ENCODE measurements at places on chromosomes 1 and 21. TPM values are rescaled to one million over a fixed set of nuclear protein-coding genes. Genes with fewer than 3 reads are reported as not detected.

DNA sequence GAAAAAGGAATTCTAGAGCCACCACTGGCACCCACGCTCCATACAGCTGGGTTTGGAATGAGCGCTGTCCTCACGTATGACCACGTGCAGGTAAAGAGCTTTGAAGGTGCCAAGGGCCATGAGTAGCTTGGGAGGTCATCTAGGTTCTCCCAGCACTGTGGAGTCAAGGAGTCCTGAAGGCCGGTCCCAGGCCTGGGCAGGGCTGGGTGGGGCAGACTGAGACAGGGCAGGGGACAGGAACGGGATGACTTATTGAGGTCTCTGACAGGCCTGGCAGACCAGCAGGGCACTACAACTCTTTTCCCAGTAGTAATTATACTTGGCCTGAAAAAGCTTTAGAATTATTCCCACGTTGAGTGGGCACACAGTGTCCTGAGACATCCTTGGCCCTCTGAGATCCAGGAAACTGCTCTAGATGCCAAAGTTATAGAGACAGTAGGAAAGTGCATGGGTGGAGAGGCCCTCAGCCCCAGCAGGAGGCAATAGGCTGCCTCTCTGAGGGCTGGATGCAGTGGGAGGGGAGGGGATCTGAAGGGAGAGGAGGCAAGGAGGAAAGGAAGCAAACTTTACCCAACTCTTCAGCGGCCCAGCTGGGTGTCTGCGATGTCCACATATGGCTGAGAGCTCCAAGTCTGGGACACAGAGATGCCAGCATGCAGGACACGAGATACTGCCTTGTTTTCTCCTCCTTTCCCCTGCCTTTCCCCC, 1.8 kb upstream of the CDA start:
- DNase-seq, result no peak

TSSK3 gene
- total RNA-seq, result 11.6 TPM

GRCh38 chr1:91506071-91506470, 5.4 kb downstream of the CDC7 start:
- DNase-seq, result no peak

NR1I3 gene
- not detected for total RNA-seq

- DNase-seq, result no peak
Observed at GRCh38 chr1:29125237-29125641, 1.5 kb upstream of the TMEM200B start.

GRCh38 chr1:206526064-206526911, 19.0 kb downstream of the RASSF5 start:
- no peak for DNase-seq

DNA sequence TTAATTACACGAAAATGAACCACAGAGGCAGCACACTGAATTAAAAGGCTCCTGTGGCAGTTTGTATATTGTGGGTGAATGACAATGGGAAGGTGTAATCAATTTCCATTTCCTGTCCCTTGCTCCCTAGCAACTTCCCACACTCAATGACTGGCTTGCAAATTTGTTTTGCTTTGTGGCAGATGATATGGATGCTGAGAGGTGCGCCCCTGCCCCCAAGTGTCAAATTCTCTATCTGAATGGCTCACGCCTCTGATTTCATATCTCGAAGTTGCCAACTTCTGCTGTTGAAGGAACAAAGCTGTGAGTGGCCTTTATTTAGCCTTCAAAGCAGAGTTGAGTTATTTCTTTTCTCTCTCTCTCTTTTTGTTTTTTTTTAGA, 86.0 kb downstream of the FOXD2 start:
- no peak for DNase-seq

- no peak for DNase-seq
Observed at GRCh38 chr1:23124259-23125026, 44.2 kb downstream of the LUZP1 start.

NSL1 gene
- total RNA-seq, result 45.9 TPM

DNA sequence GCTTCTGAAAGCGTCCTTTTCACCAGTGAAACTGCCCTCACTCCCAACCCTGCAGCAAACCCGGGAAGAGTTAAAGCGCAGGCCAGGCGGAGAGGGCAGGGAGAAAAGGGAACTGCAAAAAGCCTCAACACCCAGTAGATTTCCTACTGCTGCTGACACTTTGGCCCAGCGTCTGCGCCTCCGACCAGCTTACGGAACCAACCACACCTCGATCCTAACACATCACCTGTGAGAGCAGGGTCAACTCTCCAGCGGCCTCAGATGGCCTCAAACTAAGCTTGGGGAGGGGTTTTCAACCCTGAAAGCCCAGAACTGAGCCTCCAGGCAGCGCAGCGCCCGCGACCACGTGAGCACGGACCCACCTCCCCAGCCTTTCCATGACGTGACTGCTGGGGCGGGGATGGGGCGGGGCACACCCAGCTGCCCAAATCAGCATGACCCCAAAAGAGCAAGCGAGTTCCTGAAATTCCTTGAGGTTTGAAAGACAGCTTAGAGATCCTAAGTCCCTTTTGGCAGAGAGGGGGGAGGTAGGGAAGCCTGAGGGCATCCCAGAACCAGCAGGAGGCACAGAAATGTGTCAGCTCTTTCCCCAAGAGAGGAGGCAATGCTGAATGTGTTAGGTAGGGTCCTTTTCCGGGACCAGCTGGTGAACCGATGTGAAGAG, 59.1 kb downstream of the ITPKB start:
- DNase-seq, result peak; percentile 90

- DNase-seq, result no peak
Observed at GRCh38 chr21:35256468-35256988, 207.4 kb upstream of the RUNX1 start.

GJB5 gene
- not detected for total RNA-seq

DNA sequence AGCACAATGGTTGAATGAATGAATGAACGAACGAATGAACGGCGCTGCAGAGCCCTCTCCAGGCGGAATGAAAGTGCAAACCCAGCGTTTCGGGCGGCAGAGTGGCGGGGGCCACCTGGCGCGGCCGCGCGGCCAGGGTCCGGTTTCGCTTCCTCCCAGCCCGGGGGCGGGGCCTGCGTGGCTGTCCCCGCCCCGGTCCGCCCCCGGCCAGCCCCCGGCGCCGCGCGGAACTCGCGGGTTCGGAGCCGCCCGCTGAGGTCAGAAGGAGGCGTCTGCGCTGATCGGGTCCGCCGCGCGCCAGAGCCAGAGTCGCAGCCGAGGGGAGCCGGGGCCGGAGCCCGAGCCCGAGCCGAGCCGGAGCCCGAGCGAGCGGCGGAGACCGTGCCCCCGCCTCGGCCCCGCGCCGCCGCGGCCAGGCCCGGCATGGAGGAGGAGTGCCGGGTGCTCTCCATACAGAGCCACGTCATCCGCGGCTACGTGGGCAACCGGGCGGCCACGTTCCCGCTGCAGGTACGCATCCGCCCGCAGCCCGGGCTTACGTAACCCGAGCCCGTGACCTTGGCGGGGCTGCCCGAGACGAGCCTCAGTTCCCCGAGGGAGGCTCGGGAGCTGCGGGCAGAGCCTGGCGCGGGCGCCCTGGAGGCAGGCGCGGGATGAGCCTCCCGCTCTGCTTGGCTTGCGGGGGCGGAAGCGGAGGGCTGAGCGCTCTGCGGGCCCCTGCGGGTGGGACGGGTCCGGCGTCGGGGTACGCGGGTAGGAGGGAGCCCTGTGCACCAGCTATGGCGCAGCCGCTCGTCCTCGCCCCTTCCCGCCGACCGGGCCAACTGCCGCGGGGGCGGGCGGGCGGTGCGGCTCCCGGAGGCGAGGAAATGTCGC, at the start of gene PDXK:
TSS of gene PDXK (plus strand) at position 258 of the 876 bp plus-strand sequence. CDS start at position 424, 166 bp downstream.
- DNase-seq, result peak; percentile 95

GCSAML gene
- total RNA-seq, result not detected

LRRC53 gene
- total RNA-seq, result not detected

IVL gene
- not detected for total RNA-seq

- peak; percentile 55 for DNase-seq
Observed at GRCh38 chr1:12617901-12618660, at the start of gene DHRS3. TSS of gene DHRS3 (minus strand) at chr1:12618210. CDS start at chr1:12617348, 862 bp downstream.

ZSCAN20 gene
- 3.7 TPM for total RNA-seq

CALML6 gene
- 2.0 TPM for total RNA-seq

FAM3B gene
- not detected for total RNA-seq

DNA sequence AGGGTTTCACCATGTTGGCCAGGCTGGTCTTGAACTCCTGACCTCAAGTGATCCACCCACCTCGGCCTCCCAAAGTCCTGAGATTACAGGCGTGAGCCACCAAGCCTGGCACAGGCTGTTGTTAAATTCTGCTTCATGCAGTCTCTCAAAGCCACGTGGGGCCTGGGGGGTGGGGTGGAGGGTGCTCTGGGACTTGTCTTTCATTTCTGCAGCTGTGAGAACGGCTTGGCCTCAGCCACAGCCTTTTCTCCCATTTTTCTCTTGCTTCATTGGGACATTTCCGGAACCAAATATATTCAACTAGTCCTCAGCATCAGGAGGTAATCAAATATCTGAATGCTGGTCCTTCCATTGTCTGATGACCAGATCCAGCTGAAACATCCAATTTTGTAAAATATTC, 27.6 kb upstream of the KCNE2 start:
- DNase-seq, result no peak

GRCh38 chr1:117708323-117709248, 102.7 kb downstream of the TENT5C start:
- DNase-seq, result no peak

OR6K3 gene
- total RNA-seq, result not detected

- DNase-seq, result no peak
Observed at GRCh38 chr1:214719207-214719606, 116.2 kb downstream of the CENPF start.

DNA sequence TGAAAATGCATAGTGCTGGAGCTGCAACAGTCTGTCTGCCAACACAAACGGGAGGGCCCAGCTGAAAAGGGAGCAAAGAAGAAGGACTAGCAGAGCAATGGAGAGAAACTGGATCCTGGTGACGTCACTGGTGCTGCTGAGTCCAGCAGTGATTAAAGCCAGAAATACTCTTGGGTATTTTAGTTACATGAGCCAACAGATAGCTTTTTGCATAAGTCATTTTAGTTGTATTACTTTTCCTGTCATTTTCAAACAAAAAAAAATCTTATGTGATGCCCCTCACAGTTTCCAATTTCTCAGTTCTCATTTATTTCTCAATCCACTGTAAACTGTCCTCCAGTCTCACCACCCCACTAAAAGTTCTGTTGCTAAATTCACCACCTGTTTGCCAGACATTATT, 38.7 kb upstream of the NEK7 start:
- DNase-seq, result no peak

TNFRSF8 gene
- total RNA-seq, result 0.57 TPM

CROCC gene
- total RNA-seq, result 66.2 TPM

- no peak for DNase-seq
Observed at GRCh38 chr21:28959367-28960099, 33.1 kb downstream of the LTN1 start.

DNAJC6 gene
- 0.69 TPM for total RNA-seq

DNA sequence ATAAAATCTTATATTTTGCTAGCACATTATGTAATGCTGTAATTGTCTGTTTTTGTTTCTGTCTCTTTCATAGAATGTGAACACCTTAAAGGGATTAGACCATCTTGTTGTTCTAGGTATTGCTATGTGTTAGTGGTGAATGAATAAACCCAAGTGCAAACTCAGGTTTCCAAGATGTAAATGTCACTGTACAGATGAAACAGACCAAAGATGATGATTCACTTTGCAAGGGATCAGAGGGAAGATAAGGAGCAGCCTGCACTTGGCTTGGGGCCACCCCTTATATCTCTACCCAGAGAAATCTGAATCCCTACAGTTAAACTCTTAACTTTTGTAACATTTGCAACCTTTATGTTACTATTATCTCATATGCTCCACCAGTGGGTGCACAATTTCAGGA, 25.4 kb downstream of the UROD start:
- no peak for DNase-seq

GRCh38 chr1:225418059-225418458, 9.8 kb downstream of the LBR start:
- no peak for DNase-seq

FHAD1 gene
- not detected for total RNA-seq

GRCh38 chr1:202592146-202592545, 118.1 kb downstream of the SYT2 start:
- DNase-seq, result no peak

DNA sequence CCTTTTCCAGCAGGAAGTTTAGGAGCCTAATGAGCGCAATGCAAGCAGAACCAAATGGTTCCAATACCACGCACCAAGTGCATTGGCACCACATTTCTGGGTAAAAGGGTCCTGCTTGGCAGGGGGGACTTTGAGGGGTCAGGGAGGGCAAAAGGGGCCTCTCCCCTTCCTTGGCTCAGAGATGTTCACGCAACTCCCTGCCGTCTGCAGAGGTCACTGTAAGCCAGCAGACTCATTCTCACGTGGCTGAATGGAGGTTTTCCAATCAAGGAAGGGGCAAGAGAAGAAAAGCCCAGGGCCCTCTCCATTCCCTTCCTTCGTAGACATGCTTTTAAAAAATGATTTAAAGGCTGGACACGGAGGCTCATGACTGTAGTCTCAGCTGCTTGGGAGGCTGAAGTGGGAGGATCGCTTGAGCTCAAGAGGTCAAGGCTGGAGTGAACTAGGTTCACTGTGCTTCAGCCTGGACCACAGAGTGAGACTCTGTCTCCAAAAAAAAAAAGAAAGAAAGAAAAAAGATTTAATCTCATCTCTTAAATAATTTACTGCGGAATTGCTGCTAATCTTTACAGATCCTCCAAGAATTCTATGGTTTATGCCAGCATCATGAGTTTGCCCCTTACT, 80.3 kb downstream of the RUNX3 start:
- peak; percentile 53 for DNase-seq

- no peak for DNase-seq
Observed at GRCh38 chr1:84969489-84970250, 27.2 kb downstream of the MCOLN2 start.

DNA sequence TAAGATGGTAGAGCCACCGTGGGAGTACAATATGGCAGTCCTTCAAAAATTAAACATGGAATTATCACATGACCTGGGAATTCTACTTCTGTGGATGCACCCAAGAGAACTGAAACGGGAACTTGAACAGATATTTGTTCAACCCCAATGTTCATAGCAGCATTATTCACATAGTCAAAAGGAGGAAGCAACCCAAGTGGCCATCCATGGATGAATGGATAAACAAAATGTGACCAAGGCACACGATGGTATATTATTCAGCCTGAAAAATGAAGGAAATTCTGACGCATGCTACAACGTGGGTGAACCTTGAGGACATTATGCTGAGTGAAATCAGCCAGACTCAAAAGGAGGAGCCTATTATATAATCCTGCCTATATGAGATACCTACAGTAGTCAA, 22.8 kb upstream of the LAPTM5 start:
- peak; percentile 91 for DNase-seq

FMO5 gene
- 4.4 TPM for total RNA-seq
